ENCODE measurements at places on chromosomes 3 and 15. TPM values are rescaled to one million over a fixed set of nuclear protein-coding genes. Genes with fewer than 3 reads are reported as not detected.

DNA sequence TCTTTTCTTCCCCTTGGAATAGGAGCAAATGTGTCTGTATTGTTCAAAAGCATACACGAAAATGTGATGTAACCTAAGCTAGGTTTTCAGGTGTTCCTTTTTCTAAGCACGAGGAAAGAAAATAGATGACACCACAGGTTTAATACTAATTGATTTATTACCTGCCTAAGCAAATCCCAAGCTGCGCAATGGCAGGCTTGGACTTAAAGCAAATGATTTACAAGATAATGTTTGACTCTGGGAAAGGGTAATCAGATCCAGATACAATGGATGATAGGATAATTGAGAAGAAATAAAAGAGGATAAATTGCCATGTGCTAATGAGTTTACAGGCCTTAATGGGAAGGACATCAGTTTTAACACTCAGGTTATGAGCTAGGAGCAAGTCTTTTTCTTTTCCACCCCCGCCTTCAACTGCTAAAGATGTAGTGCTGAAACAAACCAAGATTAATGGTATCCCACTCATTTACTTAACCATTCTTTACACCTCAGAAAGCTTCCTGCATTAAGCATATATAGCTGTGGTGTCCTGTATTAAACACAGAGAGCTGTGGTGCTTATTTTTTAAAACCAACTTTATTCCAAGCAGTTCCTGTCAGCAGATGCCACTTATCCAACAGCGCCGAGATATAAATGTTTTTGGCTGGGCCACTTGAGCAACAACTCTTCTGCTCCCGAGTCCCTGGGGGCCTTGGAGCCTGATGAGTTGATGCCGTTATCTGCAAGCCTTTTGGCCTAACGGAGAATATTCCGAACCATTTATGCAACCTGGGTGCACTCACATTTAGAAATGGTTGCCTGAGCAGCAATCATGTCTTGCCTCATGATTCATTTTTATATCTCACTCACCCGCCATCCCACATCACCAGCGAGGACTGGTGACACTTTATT lies 205.5 kb downstream of the MECOM start:
- DNase-seq = no peak

DNA sequence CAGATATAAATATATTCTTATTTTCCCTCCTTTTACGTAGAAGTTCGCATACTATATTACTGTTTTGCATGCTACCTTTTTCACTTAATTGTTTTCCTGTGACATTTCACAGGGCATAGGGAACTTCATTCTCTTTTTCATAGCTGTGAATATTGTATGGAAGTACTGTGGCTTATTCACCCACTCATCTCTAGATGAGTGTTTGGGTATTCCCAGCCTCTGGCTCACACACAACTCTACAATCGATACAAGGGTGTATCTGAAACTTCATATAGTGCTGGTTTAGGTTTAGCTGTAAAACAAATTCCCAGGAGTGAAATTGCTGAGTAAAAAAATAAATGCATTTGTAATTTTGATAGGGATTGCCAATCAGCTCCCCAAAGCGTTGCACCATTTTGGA lies 55.3 kb upstream of the MAGI1 start:
- no peak for DNase-seq

- no peak for DNase-seq
These were observed 2.6 kb downstream of the BHLHE40 start for GRCh38 chr3:4981665-4982494.

DNA sequence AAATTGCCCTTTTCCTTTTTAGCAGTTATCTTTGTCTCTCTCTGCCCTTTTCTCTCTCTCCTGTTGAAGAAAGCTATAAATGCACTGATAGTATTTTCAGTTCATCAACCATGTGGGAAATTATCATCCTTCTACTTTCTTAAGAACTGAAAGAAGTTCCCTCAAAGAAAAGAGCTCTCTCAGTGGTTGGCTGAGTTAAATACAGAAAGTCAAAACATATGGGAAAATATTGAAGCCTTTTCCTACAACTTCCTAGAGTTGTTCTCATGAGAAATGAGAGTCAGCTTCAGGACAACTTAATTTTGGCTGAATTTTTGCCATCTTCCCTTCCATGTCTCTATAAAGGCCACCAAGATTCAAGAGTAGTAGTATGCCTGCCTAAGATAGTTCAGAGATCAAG lies 96.7 kb downstream of the NFKBIZ start:
- no peak for DNase-seq

GRCh38 chr15:67753891-67754290 lies 71.4 kb upstream of the SKOR1 start:
- no peak for DNase-seq

DNA sequence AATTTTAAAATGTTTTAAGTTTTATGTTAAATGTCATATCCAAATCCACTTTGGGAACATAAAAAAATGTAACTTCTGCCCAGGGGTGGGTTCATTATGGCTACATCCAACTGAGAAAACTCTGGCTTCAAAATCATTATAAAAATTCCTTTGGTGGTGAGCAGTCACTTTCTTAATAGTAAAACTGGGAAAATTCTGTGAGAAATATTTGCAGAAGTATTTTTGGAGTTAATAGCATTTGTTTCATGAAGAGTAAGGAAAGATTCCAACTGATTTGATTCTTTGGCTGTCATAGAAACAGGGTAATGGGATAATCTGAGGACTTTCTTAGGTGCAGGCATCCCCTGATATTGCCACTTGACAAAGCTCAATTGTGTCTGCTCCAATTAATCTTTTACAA lies 38.8 kb downstream of the CPA3 start:
- DNase-seq = no peak

DNA sequence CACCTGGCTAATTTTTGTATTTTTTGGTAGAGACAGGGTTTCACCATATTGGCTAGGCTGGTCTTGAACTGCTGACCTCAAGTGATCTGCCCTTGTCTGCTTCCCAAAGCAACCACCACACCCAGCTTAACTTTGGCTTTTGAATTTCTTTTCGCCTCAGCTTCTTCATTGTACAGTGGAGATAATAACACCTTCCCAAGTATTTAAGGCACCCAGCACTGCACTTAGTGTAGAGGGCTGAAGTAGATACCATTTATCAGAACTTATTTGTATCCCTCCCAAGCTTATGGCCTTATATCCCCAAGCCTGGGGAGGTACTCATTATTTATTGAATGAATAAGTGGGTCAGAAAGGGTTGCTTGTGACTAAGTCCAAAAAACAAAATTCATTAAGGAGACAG lies 2.3 kb downstream of the SQOR start:
- DNase-seq = no peak

DNA sequence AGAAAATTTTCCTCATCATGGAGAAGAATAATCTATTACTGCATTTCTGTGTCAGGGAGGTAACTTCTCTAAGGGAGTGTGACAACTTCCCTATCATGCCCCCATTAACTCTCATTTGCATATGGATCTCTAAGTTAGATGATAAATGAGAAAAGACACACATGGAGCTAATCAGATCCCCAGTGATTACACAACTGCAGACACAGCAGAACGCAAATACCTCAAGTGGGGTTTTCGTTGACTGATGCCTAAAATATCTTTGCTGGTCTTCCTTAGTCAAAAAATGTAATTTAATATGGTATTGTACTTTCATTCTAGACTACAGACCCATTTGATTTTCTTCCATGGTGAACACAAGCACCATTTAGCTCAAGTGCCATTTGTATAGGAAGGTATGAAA lies 630.5 kb downstream of the TBL1XR1 start:
- DNase-seq = no peak

GRCh38 chr3:73490453-73491286 lies 134.1 kb downstream of the PDZRN3 start:
- peak; percentile 90 for DNase-seq

DNA sequence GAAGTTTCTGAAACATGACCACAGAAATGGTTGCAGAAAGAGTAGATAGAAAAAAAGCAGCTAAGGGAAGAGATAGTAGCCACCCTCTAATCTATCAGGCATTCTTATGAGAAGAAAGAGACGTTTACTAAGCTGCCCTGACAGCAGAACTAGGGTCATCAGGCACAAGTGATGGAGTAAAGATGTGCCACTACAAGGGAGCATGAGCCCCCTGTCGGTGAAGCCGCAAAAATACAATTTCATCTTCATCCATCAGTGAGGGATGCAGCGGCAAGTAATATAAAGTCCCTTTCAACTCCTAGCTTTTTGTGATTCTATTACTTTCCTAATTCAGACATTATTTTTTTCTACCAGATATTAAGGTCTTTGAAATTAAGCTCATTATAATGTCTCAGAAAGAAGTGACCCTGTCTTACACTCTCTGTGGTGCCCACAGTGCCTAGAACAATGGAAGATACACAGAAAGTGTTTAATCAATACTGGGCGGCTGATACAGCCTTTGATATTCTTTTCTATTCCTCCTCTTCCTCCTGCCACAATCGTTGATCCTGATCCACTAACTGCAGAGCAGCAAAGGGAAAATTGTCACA lies 651.6 kb downstream of the NTRK3 start:
- no peak for DNase-seq

DNA sequence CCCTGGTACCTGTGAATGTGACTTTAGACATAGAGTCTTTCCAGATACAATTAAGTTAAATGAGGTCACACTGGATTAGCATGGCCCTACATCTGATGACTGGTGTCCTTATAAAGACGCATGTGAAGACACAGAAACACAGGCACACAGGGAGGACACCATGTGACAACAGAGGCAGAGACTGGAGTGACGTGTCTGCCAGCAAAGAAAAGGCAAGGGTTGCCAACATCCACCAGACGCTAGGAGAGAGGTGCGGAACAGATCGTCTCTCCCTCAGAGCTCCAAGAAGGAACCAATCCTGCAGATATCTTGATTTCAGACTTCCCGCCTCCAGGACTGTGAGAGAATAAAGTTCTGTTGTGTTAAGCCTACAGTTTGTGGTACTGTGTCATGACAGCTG lies 42.8 kb downstream of the CX3CR1 start:
- no peak for DNase-seq

- DNase-seq = no peak
These were observed 165.5 kb downstream of the ZIC1 start for GRCh38 chr3:147574621-147575020.

- no peak for DNase-seq
These were observed 19.3 kb downstream of the ALCAM start for GRCh38 chr3:105385819-105386508.

DNA sequence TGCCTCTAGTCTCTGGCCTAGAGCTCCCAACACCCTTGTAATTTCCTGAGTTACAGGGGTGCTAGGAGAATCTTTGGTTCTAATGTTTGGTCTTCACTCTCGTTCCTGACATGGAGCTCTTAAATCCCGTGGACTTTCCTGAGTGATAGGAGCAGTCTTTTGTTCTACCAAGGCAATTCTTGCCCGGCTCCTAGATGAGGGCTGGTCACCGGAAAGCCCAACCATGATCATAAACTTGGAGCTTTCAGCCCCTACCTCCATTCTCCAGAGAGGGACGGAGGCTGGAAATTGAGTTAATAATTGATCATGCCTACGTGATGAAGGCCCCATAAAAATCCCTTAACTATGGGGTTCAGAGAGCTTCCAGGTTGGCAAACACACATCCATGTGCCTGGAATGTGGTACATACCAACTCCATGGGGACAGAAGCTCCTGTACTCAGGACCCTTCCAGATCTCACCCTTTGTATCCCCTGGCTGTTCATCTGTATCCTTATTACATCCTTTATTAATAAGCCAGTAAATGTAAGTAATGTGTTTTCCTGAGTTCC lies 18.8 kb upstream of the GATM start:
- no peak for DNase-seq

- no peak for DNase-seq
These were observed 66.8 kb upstream of the BCHE start for GRCh38 chr3:165903885-165904630.

GRCh38 chr3:74561881-74562280 lies 52.6 kb downstream of the CNTN3 start:
- no peak for DNase-seq

DNA sequence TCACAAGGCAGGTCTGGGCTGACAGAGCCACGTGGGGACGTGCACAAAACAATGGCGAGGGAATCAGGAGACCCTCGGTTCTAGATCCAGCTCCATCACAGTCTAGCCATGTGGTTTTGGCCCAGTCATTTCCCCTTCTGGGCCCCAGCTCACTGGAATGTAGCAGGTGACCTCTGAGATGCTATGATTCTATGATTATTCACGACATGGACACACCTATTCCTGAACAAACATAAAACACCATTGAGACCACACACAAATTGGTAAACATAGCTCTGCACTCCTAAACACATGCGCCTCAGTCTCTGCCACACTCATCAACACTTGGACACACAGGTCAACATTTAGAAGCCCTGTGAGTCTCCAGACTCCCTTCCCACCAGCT lies 9.0 kb downstream of the IGDCC4 start:
- no peak for DNase-seq

DNA sequence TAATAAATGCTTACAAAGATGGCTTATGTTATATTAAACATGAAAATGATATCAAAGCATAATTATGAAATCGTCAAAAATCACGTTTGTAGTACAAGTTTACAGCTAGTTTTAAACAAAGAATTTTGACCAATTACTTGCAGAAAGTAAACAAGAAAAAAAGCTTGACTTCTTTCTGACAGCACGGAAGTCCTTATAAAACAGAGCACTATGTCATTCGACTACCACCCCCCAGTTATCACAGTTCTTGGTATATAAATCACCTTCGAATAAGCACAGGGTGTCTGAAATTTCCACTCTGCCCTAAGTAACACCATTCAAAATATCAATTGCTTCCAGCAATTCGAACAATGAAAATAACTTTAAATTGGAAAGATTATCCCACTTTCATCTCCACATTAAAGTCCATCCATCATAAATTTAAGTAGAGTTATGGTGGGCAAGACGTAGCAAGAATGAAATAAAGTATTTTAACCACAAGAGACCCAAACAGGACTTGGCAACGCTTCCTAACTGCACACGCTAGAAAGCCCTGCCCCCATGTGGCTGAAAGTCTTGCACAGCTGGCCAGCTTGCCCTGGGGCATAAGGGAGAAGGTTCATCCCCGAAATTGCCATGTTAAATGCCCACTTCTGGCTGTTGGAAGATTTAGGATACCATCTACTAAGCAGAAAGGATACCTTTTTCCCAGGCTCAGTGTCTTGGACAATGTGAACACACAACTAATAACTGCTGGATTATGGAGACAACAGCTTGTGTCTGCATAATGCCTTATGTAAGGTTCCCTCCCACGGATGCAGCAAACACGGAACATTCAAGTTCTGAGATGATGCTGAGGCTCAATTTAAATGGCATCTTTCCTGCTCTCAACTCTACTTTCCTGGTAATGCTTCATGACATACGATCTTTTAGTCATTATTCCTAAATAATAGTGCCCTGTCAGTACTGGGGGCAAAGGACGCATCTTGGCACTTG lies 116.4 kb upstream of the TJP1 start:
- no peak for DNase-seq

GRCh38 chr3:170531657-170532335 lies 54.1 kb downstream of the SLC7A14 start:
- DNase-seq = no peak

GRCh38 chr15:77024273-77025082 lies 29.6 kb downstream of the PSTPIP1 start:
- no peak for DNase-seq

GRCh38 chr3:13539671-13540070 lies 9.3 kb upstream of the FBLN2 start:
- DNase-seq = no peak

- no peak for DNase-seq
These were observed 381.9 kb downstream of the ERC2 start for GRCh38 chr3:56086355-56086754.

GRCh38 chr15:71658827-71659729 lies 151.3 kb upstream of the NR2E3 start:
- DNase-seq = peak; percentile 90

GHSR gene
- not detected for total RNA-seq

AP3B2 gene
- total RNA-seq = 1.2 TPM

SIDT1 gene
- total RNA-seq = 3.8 TPM

HPS3 gene
- total RNA-seq = 13.7 TPM

PYGO1 gene
- 13.6 TPM for total RNA-seq

MFSD1 gene
- total RNA-seq = 74.9 TPM

ANKRD34C gene
- total RNA-seq = not detected

Data from esophagus muscularis mucosa (tissue), 4 donors.